ENCODE measurements at places on chromosomes 13 and 19.

- DNase-seq: no peak
Measured at GRCh38 chr13:50123002-50123401, 107.8 kb downstream of the KCNRG start.

DNA sequence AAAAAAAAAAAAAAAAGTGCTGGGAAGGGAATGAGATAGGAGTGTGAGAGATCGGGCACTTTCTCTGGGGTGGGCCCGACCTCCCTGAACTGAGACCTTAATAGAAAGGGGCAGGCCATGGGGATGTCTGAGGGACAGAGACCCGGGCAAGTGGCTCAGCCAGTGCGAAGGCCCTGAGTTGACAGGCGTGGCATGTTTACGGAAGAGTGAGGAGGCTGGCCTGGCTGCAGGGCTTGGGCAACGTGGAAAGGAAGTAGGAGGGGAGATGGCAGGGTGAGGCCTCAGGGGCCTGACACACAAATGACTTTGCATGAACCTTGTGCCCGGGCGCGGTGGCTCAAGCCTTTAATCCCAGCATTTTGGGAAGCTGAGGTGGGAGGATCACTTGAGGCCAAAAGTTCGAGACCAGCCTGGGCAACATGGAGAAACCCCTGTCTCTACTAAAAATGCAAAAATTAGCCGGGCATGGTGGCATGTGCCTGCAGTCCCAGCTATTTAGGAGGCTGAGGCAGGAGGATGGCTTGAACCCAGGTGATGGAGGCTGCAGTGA lies 13.9 kb downstream of the FCHO1 start:
- no peak for DNase-seq

DNA sequence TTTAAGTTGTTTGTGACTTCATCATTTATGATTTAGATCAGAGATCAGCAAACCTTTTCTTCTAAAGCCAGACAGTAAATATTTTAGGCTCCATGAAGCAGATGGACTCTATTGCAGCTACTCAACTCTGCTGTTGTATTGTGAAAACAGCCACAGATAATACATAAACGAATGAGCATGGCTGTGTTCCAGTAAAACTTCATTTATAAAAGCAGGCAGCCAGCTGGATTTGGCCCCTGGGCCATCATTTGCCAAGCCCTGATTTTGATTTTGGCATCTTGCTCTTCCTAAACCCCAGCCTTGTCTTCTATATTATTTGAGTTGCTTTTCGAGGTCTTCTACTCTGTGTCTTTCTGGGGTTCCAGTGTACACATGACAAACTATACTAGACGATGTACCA lies 41.3 kb downstream of the RNASEH2B start:
- no peak for DNase-seq

DNA sequence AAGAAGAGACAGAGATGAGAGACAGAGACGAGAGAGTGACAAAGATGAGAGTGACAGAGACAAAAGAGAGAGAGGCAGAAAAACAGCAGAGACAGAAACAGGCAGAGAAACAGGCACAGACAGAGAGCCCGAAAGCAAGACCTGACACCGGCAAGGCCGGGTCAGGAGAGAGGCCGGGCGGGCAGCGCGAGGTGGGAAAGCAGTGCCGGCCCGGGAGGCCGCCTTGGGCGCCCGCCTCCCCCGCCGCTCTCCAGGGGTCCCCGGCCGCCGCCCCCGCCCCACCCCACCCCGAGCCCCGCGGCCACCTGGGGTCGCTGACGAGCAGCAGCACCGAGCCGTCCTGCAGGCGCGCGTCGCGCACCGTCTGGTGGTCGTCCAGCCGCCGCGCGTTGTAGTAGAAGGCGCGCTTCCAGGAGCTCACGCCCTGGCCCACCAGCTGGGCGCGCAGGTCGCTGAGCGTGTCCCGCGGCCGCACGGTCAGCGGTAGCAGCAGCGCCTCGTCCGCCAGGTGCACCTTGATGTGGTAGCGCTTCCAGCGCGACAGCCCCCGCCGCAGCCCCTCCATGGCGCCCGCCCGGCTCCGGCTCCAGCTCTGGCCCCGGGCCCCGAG lies at the start of gene TINCR:
TINCR (minus strand) TSS at position 594 of the 610 bp plus-strand sequence.
- DNase-seq: no peak

GRCh38 chr19:28257396-28257795 lies 955.6 kb downstream of the UQCRFS1 start:
- DNase-seq: no peak

Data from effector memory CD8-positive, alpha-beta T cell (primary cell).